Heart right ventricle (tissue), 16 donors: ENCODE measurements at places on chromosomes 12 and 14. TPM values are rescaled to one million over a fixed set of nuclear protein-coding genes. Genes with fewer than 3 reads are reported as not detected.

GRCh38 chr12:7282844-7283243 lies 21.0 kb upstream of the ACSM4 start:
- DNase-seq: no peak

- DNase-seq: no peak
Measured at GRCh38 chr12:26157001-26157400, 32.2 kb upstream of the BHLHE41 start.

GRCh38 chr14:58914279-58914855 lies 274.1 kb upstream of the DAAM1 start:
- DNase-seq: no peak

GZMH gene
- total RNA-seq: not detected

GRCh38 chr12:74903522-74903921 lies 306.1 kb downstream of the KCNC2 start:
- DNase-seq: no peak

OR6C2 gene
- total RNA-seq: not detected

DNA sequence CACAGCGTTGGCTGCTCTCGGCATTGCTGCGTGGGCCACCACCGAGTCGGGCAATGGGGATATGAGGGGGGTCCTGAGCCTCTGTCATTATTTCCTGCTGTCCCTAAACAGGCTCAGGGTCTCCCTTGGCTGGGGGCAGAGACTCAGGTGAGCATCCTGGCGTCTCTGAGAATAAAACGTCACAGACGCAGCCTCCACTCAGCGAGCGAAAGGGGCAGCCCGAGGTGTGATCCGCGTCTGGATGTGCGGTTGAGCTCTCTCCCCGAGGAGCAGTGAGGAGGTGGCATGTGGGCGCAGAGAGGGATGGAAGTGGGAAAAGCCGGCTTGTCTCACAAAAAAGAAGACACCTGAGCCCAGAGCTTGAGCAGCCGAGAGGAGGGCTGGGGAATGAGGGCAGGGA lies 62.6 kb downstream of the GALNT9 start:
- DNase-seq: no peak

DNA sequence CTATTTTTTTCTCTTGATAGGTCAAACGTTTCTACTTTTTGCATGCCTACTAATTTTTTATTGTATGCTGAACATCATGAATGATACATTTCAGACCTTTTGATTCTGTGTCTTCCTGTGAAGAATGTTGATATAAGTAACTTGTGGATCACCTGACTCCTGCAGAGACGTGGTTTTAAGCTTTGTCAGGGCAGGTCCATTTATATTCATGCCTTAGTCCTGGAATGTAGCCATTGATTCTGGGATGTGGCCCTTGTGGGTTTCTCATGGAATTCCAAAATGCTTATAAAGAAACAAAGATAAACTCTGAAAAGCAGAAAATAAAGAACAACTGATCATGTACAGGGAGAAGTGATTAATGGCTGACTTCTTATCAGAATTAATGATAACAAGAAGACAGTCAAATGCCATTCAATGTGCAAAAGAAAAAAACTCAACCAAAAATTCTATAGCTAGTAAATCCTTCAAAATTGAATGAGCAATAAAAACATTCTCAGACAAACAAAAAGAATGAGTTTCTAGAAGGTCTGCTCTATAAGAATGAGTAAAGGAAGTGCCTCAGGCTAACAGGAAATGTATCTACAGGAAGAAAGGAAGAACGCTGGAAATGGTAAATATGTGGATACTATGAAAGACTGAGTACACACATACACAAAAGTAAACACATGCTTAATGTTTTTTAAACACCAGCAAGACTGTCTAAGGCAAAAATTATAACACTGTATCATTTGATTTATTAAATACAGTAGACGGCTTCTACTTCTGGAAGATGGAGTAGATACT lies 284.8 kb upstream of the DIO3 start:
- no peak for DNase-seq

DNA sequence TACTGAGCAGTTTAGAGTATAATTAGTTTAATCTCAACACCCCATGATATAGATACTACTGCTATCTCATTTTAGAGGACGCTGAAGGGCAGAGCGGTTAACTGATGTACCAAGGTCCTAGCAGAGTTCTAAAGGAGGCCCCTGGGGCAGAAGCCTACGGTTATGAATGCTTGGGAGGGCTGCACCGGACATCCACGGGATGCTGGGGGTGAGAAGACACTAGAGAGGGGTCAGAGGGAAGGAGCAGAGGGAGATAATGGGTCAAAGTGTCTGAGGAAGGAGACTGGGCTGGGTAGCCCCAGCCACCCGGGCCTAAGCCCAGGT lies 1.6 kb upstream of the ACTR6 start:
- no peak for DNase-seq
